ENCODE measurements at places on chromosomes 1 and 21.
A peak's percentile ranks its signal among the peaks of the same experiment; 100 is the strongest.

DNA sequence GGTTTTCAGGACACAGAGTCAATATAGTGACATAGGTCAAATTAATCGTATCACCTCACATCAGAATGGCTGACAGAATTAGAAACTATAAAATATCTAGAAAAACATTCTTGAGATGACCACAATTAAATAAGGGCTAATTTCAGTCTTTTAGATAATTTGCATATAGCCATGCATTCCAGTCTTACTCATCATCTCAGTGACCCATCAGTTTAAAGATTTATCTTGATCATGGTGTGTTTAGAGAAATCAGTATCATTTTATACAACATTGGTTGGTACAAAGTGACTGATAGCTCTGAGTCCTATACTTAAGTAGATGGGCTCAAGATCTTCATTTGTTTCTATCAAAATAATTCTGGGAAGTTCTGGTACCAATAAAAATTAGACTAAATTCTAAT, 262.3 kb upstream of the SNX7 start:
- no peak for DNase-seq

DNA sequence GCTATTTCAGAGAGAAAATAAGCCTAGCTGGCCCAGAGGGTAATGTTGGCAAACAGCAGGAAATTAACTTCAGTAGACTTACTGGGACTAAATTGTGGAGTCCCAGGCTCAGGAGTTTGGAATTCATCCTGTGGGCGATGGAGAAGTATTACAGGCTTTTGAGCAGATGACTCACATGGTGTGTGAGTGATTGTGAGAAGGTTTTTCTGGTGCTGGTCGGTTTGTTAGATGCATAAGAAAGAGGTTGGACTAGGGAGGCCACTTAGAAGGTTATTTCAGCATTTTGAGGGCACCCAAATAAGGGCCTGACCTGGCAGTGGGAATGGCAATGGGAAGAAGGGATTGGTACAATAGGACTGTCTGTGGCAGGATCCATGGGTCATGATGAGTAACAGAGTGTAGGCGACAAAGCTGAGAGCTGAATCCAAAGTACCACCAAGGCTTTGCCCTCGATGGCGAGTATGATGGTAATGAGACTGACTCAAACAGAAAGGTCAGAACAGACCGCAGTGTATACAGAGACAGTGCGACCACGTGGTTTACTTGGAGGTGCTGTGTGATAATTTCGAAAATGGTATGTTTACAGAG, 69.2 kb upstream of the KIF26B start:
- DNase-seq: no peak

DNA sequence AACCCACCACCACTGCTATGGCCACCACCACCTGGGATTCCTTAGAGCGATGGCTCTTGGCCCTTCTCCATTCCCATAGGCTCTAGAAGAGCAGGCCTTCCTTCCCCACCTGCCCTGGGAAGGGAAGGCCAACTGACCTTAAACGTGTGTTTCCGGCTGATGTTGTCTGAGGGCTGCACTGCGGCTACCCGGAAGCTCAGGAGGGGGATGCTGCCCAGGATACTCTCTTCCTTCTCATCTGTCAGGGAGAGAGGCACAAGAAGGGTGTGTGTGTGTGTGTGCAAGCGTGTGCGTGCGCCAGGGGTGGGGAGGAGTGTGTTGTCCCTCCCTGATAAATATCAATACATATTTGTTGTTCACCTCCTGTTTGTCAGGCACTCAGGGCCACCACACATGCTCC, 51.0 kb upstream of the GOLT1A start:
- no peak for DNase-seq

- DNase-seq: no peak
These were observed 7.5 kb downstream of the PTPRU start for GRCh38 chr1:29243871-29244200.

GRCh38 chr1:12383001-12383400, 153.2 kb downstream of the VPS13D start:
- no peak for DNase-seq

GRCh38 chr1:114341299-114341698, 169.7 kb downstream of the TRIM33 start:
- peak; percentile 28 for DNase-seq

DNA sequence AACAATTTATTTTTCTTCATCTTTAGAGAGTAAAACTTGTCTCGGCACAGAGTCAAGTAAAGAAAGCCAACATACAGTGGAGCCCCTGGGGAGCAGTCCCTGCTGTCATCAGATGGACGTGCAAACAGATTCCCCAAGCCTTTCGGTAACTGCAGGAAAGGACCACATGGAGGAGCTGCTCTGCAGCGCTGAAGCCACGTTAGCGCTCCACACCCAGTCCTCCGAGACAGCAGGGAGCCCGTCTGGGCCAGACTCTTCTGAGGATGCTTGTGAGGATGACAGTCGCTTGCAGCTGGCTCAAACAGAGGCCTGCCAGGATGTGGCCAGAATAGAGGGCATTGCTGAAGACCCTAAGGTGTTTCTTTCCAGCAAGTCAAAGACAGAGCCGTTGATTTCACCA, 77.1 kb upstream of the SCCPDH start:
- DNase-seq: peak; percentile 36

DNA sequence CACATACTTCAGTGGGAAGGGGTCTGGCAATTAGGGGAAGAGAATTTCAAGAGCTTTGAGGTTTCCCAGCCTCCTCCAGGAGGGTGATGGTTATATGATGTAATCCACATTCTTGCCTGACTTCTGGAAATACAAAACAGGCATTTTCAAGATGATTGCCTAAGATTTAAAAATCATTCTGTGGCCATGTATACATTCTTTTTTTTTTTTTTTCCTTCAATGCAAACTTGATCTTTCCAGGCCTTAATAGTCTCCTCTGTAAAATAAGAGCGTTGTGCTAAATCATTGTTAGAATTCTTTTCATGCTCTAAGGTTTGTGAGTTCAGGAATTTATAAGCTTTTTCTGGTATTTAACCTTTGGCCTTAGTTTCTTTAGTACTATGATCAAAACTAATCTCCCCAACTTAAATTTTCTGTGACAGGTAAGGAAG, 192.3 kb upstream of the HMCN1 start:
- no peak for DNase-seq

- DNase-seq: no peak
These were observed 113.3 kb upstream of the DUSP10 start for GRCh38 chr1:221855156-221855555.

DNA sequence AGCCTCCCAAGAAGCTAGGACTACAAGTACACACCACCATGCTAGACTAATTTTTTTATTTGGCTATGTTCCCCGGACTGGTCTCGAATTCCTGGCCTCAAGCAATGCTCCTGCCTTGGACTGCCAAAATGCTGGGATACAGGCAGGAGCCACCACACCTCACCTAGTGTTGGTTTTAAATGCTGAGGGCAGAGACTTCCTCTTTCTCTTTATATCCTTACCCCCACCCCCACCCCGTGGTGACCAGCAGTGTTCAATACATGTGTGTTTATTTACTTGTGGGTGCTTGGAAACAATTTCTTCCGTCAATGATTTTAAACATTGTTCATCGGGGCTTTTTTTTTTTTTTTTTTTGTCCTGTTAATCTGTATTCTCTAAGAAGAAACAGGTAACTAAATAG, 158.9 kb downstream of the ZBTB18 start:
- peak; percentile 42 for DNase-seq

DNA sequence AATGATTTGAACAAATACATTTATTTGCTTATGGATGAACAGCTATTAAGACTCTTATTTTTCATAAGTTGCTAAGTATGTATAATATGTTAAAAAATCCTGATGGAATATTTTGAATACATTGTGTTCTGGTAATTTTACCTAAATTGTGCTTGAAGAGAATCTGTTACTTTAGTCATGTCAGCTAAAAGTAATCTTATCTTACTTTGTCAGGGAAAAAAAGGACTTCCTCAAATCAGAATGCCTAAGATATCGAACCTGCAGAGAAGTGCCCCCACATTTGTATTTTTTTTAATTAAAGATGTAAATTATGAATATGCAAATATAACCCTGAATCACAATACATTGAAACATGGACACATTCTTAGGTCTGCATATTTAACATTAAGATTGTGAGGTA, 1331.7 kb downstream of the MRPL39 start:
- DNase-seq: peak; percentile 50

Data from hematopoietic multipotent progenitor cell treated with erythropoietin and hydrocortisone succinate and interleukin-3 and kit ligand, for 4 days (in vitro differentiated cells).